COLO829 (cell line): ENCODE measurements at places on chromosomes 3 and 15.

- no peak for DNase-seq
Measured at GRCh38 chr3:176873261-176873660, 324.0 kb downstream of the TBL1XR1 start.

- DNase-seq, result no peak
Measured at GRCh38 chr3:149266736-149267135, 45.1 kb upstream of the CP start.

GRCh38 chr3:106715286-106715685 lies 662.0 kb upstream of the CCDC54 start:
- DNase-seq, result no peak

- no peak for DNase-seq
Measured at GRCh38 chr3:72047221-72047871, 262.4 kb upstream of the PROK2 start.

GRCh38 chr15:61411902-61412510 lies 182.9 kb upstream of the RORA start:
- no peak for DNase-seq

GRCh38 chr3:153052096-153052460 lies 109.9 kb upstream of the RAP2B start:
- peak; percentile 13 for DNase-seq

GRCh38 chr3:194740859-194741491 lies 55.3 kb downstream of the FAM43A start:
- DNase-seq, result peak; percentile 93

GRCh38 chr3:146834917-146835316 lies 229.8 kb upstream of the PLSCR5 start:
- DNase-seq, result no peak

- DNase-seq, result peak; percentile 77
Measured at GRCh38 chr3:37287776-37288175, 113.4 kb upstream of the LRRFIP2 start.
